Upper lobe of left lung (tissue), 6 donors: ENCODE measurements at places on chromosomes 12 and 14. TPM values are rescaled to one million over a fixed set of nuclear protein-coding genes. Genes with fewer than 3 reads are reported as not detected.

Gene SMCO2
- not detected for total RNA-seq

Gene PTPRO
- total RNA-seq, result 6.3 TPM

DNA sequence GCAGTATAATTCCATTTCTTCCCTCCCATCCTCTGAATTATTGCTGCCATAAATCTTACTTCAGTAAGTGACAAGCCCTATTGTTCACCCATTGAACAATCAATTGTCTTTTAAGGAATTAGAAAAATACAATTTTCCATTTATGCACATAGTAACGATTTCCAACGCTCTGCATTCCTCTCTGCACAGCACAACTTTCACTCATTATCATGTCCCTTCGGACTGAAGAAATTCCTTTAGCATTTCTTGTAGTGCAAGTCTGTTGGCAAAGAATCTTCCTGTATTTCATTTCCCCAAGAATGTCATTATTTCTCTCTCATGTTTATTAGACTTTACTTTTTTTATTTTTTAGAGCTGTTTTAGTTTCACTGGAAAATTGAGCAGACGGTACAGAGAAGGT lies 252.1 kb upstream of the RTL1 start:
- no peak for DNase-seq

GRCh38 chr12:41120211-41120610 lies 67.9 kb upstream of the PDZRN4 start:
- no peak for DNase-seq

- DNase-seq, result no peak
Observed at GRCh38 chr12:23376238-23376637, 573.2 kb downstream of the SOX5 start.

Gene ADCY4
- 28.9 TPM for total RNA-seq

DNA sequence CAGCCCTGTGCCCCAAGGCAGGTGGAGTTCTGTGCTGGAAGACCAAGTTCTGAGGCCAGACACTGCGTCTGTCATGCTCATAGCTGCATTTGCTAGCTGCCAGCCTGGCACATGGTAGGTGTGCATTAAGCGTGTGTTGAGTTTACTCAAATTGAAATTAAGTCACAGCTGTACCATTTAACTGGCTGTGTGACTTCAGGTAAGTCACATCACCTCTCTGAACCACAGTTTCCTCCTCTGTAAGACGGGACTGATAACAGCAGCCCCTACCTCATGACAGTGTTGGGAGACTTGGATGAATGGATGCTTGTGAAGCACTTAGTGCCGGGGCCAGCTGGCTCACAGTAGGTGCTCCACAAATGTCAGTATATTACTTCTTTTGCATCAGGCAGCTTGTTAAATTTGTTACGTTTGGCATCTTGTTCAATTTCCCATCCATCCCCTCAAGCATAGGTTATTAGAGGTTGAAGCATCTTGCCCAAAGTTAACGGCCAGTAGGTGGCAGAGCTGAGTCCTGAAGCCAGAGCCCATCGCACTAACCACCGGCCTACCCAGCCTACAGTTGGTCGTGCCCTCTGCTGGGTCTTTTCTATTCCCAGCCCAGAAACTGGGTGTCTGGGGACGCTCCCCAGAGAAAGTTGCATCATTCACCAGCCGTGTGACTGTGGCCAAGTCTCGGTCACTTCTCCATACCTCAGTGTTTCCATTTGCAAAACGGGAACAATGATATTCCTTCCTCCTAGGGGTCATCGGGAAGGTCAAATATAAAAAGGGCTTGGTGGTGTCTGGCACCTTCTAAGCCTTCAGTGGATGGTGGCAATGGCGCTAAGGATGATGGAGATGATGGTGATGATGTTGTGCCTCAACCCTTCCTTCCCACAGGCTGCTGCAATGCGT lies 4.5 kb downstream of the DAO start:
- DNase-seq, result peak; percentile 69

DNA sequence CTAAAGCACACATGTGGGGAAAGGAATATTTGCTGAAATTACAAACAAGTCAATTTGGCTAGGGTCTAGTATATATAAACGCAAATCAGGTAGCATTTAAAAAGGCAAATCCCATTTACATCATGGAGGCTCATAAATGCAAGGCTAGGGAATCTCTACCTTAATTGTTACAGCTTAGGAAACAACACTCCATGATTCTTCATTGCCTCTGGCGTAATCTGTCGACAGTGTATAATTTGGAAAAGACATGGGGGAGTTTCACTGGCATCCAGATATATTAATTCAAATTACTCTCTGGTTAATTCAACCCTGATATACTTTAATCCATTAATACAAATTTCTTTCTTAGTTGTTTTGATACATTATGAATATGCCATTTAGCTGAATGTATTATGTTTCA lies 1630.2 kb upstream of the FLRT2 start:
- no peak for DNase-seq

- DNase-seq, result no peak
Observed at GRCh38 chr12:111488271-111488670, 82.5 kb downstream of the SH2B3 start.

Gene BDKRB2
- 4.0 TPM for total RNA-seq

Gene ERC1
- 37.7 TPM for total RNA-seq

DNA sequence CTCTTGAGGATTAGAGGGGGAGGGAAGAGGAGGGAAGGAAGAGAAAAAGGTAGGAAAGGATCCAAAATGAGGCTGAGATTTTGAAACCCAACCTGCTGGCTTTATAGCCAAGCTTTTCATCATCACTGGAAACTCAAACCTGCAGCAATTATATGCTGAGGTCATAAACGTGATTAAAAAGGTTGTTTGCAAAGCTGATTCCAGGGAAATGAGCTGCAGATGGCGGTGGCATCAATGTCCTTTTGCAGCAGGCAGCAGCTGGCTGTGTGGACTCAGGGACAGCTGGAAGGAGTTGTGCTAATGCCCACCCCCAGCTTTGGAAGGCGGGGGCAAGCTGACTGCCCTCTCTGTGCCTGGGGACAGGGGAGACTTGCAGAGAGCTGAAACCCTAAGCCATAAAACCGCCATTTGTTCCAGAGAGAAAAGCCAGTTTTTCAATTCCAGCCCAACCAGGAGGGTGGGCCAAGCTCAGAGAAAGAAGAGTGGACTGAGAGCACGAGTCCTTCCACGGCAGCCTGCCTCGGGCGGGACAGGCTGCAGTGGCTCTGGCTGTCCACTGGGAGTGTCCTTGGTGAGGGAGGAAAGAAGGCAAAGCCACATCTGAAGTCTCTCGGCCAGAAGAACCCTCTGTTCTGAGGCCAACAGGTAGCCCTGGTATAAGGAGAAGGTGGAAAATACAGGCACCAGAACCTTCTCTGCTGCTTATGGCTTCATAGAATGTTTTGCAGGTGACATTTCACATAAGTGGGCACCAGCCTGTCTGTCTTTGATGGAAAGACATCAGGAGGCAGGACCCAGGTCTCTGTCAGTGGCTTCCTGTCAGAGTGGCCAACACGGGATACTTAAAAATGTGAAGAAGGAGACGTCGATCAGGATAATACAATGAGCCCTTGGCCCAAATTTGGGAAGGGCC lies 90.7 kb downstream of the SINHCAF start:
- peak; percentile 72 for DNase-seq

DNA sequence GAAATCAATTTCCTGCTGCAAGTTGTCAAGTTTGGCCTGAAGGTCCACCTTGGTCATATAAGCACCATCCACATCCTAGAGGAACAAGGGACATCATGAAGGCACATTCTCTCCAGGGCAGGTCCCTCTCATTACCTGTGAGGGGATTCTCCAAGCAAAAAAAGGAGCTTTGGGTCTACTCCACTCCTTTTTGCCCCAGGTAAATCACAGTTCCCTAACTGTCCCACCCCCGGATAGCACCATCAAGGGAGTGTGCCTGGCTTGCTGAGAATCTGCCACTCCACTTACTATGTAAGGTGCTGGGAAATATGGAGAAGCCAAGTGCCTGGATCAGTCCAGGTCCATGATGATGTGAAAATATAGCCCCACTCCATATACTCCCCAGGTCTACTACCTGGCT lies 2.5 kb downstream of the KRT1 start:
- no peak for DNase-seq

DNA sequence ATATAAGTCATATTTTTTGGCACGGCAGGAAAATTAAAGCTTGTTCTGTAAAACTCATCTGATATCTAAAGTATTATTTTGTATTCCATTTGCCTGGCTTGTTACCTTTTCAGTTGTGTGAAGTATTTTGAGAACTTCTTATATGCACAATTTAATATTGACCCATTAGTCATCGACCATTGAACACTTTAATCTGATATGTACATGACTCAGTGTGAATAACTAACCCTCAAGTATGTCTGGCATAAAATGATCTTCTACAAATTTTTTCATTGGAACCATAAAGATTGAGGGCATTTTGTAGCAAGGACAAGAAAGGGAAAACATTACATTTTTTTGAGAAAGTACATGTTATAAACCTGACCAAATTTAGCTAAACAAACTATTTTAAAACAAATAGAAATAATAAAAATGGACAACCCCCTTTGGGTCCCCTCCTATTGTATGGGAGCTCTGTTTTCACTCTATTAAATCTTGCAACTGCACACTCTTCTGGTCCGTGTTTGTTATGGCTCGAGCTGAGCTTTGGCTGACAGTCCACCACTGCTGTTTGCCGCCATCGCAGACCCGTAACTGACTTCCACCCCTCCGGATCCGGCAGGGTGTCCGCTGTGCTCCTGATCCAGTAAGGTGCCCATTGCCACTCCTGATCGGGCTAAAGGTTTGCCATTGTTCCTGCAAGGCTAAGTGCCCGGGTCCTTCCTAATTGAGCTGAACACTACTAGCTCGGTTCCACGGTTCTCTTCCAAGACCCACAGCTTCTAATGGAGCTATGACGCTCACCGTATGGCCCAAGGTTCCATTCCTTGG lies 118.8 kb downstream of the SLC6A15 start:
- peak; percentile 24 for DNase-seq

DNA sequence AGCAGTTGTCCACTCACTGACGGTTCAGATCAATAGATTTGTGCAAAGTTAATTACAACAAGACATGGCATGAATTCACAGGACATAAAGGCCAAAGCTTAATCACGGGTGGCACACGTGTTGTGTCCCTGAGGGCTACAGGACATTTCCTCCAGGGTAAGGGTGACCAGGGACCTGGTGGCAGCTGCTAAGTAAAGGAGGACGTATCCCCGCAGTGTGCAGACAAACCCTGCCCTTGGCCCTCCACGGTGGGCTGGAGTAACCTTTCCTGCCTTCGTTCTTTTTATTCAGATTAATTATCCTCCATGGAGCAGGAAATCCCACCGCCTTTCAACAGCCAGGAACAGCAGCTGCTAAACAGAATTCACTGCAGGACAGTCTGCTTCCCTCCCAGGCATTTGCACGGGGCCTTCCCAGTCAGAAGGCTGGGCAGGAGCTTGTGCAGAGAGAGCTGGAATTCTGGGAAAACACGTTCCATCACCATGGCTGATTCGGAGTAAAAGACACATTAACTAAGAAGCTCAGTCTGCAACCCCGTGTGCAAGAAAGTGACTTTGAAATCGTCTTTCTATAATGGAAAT lies 289.9 kb upstream of the SFSWAP start:
- no peak for DNase-seq

DNA sequence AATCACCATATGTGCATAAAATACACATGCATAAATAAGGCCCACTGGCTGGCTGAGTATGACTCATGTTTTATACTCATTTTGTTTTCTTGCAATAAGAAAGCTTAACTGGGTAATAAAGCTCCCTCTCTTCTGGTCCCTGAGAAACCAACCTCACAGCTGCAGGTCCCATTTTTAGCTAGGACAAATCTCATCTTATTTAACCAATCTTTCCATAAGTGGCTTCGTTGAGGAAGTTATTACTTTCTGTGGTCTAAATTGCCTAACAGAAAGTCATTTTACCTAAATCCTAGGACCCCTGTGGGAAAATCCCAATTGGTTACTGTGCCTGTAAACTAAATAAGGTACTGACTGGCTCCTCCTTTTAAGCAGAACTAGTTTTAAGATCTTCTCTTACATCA lies 232.8 kb upstream of the FBXO33 start:
- DNase-seq, result no peak

- peak; percentile 32 for DNase-seq
Observed at GRCh38 chr14:55599250-55599879, 19.4 kb downstream of the KTN1 start.

Gene AQP6
- not detected for total RNA-seq

DNA sequence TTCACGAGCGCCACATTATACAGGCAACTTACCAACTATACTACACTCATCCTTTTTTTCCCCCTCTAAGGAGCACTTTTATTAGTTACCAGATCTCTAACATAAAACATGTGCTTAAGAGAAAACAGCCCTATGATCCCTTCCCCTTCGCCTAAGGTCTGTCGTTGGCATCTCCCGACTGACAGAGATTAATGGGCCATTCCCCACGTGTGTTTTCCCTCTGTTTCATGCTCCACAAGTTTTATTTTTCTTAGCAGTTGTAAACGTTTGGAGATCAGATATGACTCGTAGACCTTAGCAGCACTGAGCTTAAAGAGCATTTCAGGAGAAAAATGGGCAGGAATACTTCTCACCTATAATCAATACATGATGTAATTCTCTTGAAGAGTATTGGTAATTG lies 51.4 kb upstream of the FZD10 start:
- DNase-seq, result no peak

Gene P2RX2
- 4.4 TPM for total RNA-seq

Gene ESR2
- total RNA-seq, result 0.86 TPM

Gene TRIAP1
- 14.4 TPM for total RNA-seq

DNA sequence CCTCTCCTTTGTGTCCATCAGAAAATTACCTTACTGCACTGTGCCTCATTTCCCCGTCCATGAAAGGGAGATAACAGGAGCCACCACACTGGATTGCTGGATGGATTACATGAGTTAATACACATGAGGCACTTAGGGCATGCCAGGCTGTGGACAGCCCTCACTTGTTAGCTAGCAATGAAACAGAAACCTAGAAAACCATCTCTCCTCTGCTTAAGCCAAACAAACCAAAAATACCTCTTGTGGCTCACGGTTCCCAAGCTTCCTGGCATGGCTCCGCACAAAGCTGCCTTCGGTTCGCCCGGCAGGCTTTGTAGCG lies 660 bp upstream of the HCFC2 start:
- DNase-seq, result no peak

DNA sequence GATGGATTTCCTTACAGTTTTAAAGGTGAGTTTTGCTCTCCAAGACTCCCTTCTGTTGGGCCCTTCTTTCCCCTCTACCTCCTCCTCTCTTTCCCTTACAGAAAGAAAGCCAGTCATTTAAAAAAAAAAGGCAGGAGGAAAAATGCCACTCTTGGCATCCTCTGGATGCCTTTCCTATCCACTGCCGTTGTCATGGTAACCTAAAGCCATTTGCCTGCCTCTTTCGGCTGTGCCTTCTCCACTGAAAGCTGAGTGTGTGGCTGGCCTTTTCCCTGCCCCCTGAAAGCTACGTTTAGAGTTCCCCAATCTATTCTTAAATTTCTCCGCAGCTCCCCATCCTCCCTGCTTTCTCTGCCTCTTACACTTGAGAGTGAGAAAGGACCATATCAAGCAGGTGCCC lies 67.1 kb downstream of the TUNAR start:
- DNase-seq, result no peak

Gene PLEKHG7
- total RNA-seq, result 15.7 TPM

- no peak for DNase-seq
Observed at GRCh38 chr12:54625598-54625997, 9.1 kb downstream of the LACRT start.

Gene NUBPL
- 9.8 TPM for total RNA-seq
